ENCODE measurements at places on chromosomes 16 and 17.

DNA sequence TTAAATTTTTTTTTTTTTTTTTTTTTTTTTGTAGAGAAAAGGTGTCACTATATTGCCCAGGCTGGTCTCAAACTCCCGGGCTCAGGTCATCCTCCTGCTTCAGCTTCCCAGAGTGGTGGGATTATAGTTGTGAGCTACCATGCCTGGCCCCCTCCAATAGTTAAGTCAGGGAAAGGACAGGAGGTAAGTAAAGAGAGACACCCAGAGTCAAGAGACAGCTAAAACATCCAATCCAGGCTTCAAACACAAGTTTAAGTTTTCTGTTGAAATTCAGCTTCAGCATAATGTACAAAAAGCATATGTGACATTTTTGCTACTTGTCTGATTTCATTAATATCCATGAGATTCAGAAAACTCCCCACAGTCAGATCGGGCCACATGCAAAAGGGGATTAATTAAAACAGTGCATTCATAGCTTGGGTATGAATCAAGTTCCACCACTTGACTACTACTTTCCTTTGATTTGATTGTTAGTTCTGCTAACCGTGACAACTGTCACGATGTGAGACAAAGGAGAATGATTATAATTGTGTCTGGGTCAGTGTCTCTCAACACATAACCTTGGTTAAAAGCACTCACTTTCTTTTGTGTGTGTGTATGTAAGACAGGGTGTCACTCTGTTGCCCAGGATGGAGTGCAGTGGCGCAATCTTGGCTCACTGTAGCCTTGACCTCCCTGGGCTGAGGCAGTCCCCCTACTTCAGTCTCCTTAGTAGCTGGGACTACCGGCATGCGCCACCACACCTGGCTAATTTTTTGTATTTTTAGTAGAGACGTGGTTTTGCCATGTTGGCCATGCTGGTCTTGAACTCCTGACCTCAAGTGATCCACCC, 184.9 kb downstream of the PARN start:
- no peak for DNase-seq

- peak; percentile 50 for DNase-seq
Observed at GRCh38 chr17:57294101-57294500, 37.8 kb downstream of the MSI2 start.

GRCh38 chr16:71670537-71670936, 44.6 kb downstream of the MARVELD3 start:
- no peak for DNase-seq

DNA sequence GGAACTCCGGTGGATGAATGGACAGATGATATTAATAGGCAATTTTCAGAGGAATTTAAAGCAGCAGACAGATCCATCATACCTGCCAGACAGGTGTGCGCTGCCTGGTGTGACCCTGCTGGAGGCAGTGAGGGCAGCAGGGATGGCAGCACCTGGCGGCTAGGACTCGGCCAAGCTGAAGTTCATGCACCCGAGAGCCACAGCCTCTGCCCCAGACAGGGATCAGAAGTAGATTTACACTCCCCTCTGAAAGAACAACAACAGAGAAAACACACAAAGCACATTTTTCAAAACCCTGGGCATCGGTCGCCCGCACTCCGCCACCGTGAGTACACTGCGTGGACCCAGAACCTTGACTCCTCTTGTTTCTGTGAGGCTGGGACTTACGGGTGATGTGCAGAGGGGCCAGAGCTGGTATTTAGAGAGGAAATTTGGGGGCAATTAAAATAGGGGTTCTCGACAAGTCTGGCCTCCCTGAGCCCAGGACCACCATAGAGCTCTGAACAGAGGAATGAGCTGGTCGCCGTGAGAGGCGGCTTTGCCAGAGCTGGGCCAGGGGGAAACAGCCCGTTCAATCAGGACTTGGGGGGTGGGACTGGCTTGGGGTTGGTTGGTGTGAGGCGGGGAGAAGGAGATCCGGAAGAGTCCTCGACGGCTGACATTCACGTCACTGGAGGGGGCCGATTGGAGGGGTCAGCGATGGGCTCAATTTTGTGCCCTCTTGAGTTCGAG, 101.0 kb downstream of the METRNL start:
- no peak for DNase-seq

GRCh38 chr16:58577141-58577540, 52.5 kb downstream of the CNOT1 start:
- DNase-seq = no peak

- no peak for DNase-seq
Observed at GRCh38 chr16:75733305-75734211, 7.3 kb upstream of the CPHXL start.

- no peak for DNase-seq
Observed at GRCh38 chr16:84462296-84463210, 41.9 kb downstream of the MEAK7 start.

DNA sequence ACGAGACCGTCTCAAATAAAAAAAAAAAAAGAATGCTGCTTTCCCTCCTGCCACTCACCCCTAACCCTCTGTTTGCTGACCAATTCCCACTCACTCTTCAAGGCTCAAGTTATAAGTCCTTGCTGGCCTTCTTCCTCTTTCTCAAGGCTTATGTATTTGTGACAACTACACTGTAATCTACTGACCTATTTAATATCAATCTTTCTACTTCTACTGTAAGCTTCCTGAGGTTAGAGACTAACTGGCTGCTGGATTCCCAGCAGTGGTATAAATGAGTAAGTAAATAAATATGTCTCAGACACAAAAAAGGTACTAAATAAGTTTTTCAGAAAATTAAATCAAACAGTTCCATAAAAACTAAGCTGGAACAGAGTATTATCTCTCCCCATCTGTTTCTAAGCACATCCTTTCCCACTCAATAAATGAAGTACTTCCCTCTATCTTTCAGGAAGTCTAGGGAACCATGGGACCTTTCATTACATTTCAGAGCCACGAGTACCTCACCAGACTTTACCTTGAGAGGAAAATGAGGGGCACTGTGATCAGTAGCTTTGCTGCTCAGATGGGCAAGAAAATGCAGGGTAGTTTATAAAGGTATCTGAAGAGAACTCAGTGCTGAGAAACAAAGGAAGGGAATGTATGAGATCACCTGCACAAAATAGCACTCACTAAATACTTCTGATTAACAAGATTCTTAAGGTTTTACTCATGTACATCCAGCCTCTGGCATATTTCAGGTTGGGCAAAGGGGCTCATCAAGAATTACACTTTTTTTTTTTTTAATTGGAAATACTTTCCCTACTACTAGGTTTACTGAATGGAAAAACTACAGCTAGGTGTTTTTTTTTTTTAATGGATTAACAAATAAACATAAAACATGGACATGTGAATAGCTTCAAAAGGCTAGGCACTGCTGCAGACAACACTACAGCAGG, 10.8 kb downstream of the SSH2 start:
- DNase-seq = no peak

DNA sequence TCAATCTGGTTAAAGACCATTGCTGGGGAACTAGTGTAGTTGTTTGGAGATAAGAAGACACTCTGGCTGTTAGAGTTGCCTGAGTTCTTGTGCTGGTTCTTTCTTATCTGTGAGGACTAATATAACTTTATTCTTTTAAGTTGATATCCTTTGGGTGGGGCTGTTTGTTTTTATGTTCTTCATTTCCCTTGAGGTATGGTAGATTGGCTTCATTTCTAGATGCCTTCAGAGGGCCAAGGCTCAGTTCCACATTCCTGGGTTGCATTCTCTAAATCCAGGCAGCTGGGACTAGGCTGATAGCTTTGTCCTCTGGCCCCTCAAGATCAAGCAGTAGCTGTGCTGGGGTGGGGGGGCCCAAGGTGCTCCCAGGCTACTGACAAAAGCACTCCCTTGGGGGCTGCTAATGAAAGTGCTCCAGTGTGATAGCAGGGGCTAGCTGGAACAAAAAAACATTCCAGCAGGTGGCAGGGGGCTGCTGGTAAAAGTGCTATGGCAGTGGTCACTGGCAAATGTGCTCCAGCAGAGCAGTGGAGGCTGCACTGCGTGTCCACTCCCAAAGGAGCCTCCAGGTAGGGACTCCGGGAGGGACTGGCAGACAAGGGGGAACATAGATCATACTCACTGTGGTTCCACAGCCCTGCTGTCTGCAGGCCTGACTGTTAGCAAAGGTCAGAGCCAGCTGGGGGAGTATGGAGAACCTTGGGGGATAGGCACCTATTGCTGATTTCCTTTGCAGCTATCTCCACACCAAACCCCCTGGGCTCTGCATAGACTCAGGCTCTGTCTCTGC, 45.9 kb upstream of the KCNJ16 start:
- no peak for DNase-seq

DNA sequence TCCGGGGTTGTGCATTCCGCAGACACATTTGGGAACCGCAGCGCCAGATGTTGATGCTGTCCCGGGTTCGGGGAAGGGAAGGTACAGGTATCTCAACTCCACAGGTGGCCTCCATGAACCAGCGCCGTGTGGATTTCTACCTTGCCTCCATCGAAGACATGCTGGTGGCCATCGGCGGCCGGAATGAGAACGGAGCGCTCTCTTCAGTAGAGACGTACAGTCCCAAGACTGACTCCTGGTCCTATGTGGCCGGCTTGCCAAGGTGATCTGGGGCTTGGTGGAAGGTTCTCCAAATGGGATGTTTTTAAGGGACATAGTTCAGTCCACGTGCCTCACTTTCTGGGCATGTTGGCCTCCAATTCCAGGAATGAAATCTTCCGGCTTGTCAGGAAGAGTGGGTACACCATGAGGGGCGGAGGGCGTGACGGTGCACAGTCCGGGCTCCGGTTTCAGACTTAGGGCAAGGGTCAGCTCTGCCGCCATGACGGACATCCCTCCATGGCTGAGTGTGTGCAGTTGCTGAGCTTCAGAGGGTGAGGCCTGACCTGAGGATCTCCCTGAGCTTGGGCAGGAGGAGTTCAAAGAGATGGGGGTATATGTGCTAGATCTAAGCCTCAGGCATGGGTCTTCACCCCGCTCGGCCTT, 11.5 kb downstream of the KLHL36 start:
- DNase-seq = no peak

DNA sequence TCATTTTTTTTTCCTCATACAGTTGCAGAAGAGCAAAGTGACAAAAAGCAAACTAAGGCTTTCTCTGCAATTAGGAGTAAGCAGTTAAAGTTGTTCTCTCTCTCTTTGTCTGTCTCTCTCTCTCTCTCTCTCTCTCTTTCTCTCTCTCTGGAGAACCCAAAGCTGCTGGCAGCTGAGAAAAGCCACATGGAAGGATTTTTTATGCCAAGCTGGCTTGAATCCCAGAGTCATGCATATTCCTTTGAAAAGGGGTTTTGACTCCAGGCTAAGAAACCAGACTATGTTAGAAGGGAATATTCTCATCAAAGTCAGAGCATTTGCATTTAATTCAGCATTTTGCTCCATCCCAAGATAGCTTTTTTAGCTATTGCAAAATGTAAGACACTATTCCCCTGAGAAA, 1114.2 kb upstream of the GOT2 start:
- no peak for DNase-seq

GRCh38 chr16:12896562-12896961, 4.8 kb upstream of the SHISA9 start:
- no peak for DNase-seq

GRCh38 chr16:63663155-63663554, 1458.7 kb downstream of the CDH11 start:
- DNase-seq = no peak

DNA sequence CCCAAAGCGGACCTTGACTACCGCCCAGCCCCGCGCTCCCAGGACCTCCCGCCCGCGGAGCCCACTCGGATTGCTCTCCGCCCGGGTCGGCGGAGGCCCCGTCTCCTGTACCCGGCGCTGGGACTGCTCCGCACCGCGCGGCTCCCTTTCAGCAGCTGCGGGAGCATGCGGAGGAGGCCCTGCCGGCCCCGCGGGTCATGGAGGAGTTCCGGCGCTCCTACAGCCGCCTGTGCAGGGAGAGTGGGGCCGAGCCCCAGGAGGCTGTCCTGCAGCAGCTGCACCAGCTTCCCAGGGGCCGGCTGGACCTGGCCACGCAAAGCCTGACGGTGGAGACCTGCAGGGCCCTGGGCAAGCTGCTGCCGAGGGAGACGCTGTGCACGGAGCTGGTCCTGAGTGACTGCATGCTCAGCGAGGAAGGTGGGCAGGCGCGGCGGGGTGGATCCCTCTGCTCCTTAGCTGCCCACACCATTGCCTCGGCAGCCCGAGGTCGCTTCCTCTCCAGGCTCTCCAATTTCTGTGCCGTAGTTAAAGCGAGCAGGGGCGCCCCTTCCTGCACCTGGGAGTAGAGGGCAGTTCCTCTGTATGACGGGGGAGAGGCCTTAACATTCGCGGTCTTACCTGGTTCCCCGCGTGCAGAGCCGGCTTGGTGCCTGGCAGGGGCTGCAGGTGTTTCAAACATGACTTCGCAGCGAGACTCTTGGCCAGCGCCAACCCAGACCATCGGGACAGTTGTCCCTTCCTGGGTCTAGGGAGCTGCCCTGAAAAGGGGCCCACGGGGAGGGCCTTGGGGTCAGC, 539 bp downstream of the LRRC45 start:
- no peak for DNase-seq

DNA sequence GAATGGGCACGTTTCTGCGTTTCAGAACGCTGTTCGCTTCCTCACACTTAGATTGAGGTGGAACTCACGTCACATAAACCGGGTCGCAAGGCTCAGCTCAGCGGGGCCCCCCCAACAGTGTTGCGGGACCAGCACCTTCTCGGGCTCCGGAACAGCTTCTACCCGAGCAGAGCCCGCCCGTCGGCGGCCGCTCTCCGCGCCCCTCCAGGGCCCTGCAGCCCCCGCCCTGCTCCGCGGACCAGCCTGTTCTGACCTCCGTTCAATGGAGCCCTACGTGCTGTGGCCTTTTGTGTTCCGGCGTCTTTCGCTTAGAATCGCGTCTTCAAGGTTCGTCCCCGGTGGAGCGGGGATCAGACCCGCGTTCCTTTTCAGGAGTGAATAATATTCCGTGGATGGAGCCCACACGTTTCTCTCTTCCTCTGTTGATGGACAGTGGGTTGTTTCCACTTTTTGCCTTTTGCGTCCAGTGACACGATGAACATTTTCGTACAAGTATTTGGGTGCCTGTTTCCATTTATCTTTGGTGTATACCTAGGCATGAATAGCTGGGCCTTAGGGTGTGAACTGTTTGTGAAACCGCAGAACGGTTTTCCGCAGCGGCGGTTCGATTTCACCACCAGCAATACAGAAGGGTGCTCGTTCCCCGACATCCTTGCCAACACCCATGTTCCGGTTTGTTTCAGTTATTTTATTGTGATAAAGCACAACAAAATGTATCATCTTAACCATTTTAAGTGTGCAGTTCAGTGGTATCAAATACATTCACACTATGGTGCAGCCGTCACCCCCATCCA, 2.3 kb upstream of the SLC22A31 start:
- no peak for DNase-seq

DNA sequence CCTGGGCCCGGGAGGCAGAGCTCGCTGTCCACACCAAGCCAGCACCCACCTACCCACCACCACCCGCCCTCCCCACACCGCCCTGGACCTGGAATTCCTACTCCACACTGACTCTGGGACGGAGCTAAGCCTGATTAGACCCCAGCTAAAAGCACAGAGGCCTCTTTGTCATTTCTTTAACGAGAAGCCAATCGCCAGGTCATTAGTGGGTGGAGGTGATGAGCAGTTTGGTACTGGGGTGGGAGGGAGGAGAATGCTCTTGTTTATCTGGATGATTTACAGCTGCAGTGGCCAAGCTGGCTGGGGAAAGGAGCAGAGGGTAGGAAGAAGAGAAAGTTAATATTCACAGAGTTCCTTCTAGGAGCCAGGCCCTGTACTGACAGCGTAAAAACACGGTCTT, 6.0 kb upstream of the BHLHA9 start:
- DNase-seq = no peak
